SIG-M5 (cell line): ENCODE measurements at places on chromosomes 3 and 15.

DNA sequence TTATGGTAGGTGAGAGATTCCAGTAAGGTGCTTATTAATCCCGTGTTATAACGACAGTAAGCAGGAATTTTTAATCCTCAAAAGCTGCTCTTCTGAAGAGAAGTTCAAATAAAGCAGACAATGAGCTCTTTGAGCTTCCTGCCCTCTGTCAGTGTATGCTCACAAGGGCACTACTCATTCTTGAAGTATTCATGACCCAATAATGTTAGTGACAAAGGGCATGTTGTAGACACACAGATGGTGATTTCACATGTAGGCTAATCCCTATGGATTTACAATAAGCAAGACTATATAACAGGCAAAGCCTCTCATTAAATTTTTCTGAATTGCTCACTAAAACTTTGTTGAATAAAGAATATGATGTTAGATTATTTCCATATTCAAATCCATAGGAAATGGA lies 578.6 kb downstream of the RSL24D1 start:
- DNase-seq: no peak

DNA sequence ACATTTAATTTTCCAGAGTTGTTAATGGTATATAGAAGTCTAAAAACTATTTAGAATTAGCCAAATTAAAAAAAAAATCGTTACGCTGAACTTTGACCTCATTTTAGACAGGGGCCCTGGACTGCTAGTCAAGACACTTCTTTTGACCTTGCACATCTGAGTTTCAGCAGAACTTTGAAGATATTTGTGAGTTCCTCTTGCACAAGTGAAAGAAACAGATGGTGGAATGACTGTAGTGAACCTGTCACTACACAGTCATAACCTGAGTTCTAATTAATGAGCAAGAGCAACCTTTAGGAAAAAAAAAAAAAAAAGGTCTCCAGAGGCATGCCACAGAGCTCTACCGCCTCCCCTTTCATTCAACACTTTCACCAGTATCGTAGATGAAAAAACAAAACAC lies 5.3 kb downstream of the MYO5C start:
- no peak for DNase-seq

- no peak for DNase-seq
These were observed 19.5 kb upstream of the DOCK3 start for GRCh38 chr3:50655009-50655830.

- no peak for DNase-seq
These were observed 1.3 kb downstream of the GNAT1 start for GRCh38 chr3:50192689-50193141.

- DNase-seq: no peak
These were observed 18.2 kb downstream of the FAN1 start for GRCh38 chr15:30921781-30922479.

DNA sequence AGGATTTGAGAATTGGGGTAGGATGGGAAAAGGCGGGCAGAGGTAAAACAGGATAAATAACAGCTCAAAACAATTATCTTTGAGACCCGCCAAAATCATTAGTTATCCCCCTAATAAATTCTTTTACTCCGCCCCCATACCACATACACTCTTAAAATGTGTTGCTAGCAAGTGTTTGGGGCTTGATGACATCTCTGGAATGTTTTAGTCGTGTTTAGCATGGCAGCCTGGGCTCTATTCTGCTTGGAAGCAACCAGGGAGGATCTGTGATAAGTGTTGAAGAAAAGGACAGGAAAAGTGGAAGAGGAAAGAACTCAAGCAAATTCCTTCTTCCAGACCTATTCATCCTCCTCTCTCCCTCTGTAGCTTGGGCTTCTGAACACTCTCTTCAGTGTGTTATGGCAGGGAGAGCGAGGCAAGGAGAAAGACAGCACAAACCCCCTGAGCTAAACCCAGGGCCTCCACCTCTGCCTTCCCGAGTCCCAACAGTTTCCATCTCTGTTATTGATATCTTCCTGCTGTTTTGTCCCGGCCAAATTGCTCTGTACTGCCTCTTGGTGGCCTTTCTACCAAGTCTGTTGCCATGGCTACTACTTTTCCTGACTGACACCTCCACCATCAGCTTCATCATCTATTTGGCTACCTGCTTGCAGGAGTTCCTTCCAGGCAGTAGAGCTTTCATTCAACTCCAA lies 135.8 kb downstream of the RPL22L1 start:
- no peak for DNase-seq

- no peak for DNase-seq
These were observed 19.8 kb downstream of the IL1RAP start for GRCh38 chr3:190533511-190534281.

DNA sequence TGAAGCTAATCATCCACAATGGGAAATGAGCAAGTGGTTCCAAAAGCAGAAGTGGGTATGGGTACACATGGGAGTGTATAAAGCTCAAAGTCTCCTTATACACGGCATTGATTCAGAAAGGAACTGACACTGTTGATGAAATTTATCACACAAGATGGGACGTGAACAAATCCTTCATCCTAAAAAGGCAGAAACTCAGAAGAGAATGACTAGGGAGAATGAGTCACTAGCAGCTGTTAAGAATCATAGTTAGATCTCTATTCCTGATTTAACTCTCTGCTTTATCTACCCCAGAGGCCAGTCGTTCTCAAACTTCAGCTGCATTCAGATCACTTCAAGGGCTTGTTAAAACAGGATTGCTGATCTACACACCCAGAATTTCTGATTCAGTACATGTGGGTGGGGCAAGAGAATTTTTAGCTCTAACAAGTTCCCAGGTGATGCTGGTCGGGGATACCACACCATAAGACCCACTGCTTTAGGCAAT lies 97.7 kb upstream of the PHLDB2 start:
- no peak for DNase-seq

- DNase-seq: no peak
These were observed 397.0 kb upstream of the WNT5A start for GRCh38 chr3:55884066-55884465.

GRCh38 chr15:82921242-82921641 lies 31.3 kb downstream of the HOMER2 start:
- no peak for DNase-seq

- no peak for DNase-seq
These were observed 99.5 kb upstream of the FAM98B start for GRCh38 chr15:38354315-38354929.

DNA sequence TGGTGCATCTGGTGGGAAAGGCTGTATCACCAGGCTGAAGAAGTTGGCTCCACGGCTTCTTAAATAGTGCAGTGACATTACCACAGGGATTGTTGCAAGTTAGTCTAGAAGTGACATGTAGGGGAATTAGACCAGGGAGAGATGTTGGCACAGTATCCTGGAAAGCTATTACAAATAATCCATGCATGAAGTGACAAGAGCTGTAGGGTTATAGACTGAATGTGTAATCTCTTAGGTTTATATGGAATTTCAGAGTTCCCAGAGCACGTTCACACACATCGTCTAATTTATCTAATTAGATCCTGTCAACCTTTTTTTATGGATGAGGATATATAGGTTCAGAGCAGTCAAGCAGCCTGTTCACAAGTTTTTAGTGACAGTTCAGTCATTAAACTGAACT lies 37.3 kb upstream of the APH1B start:
- no peak for DNase-seq

GRCh38 chr3:124639406-124640237 lies 90.6 kb upstream of the UMPS start:
- DNase-seq: no peak

GRCh38 chr3:40843851-40844548 lies 319.2 kb downstream of the ZNF621 start:
- no peak for DNase-seq

DNA sequence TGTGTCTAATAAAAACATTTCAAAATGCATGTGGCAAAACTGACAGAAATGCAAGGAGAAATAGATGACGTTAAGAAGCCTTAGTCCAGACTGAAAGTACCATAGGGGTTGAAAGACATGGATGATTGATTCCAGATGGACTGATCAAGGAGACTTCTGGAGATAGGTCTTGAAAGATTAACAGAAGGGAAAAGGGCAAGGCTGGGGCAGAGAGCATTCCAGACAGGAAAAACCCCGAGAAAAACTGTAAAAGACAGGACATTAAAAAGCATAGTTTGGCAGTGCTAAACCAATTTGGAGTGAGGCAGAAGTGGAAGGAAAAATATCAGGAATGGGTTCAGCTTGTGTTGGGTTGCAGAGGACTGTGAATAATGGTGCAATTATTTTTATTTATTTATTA lies 375.2 kb upstream of the SGO1 start:
- DNase-seq: no peak

GRCh38 chr15:78241017-78241416 lies 6.7 kb upstream of the ACSBG1 start:
- no peak for DNase-seq

- no peak for DNase-seq
These were observed 27.9 kb downstream of the EID1 start for GRCh38 chr15:48905847-48906246.

- no peak for DNase-seq
These were observed at the start of gene DLEC1 for GRCh38 chr3:38039101-38039898. Gene DLEC1, plus strand, starts transcription at chr3:38039208. Its CDS starts 18 bp downstream, at chr3:38039226.

- no peak for DNase-seq
These were observed 26.7 kb downstream of the SIAH2 start for GRCh38 chr3:150736316-150736719.

- no peak for DNase-seq
These were observed 111.3 kb downstream of the SCN11A start for GRCh38 chr3:38940394-38940793.

GRCh38 chr15:29724026-29724425 lies 98.2 kb downstream of the TJP1 start:
- no peak for DNase-seq

DNA sequence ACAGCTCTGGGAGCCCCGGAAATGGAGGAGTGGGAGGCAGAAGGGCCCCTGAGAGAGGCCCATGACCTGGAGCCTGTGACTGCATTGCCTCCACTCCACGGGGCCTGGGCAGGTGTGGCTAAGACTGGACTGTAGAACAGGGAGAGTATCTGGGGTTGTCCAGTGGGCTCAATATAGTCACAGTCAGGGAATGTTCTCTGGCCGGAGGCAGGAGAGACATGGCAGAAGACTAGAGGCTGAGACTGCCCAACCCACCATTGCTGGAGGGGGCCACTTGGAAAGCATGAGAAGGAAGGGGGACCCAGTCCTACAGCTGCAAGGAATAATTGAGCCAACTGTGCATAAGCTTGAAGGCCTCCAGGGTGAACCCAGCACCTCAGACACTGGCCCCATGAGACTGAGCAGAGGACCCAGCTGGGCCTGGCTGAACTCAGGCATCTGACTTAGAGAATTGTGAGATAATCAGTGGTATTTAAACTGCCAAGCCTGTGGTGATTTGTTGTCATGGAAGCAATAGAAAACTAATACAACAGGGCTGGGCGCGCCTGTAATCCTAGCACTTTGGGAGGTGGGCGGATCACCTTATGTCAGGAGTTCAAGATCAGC lies 33.1 kb downstream of the NIPA2 start:
- DNase-seq: no peak
